Smooth muscle cell of the umbilical artery (primary cell): ENCODE measurements at places on chromosomes 1 and 21. TPM values are rescaled to one million over a fixed set of nuclear protein-coding genes. Genes with fewer than 3 reads are reported as not detected.

ATP6V1G3 gene
- not detected in 2 replicates for total RNA-seq

CPLANE2 gene
- total RNA-seq: 8.0 and 13.7 TPM in 2 replicates

PDZK1IP1 gene
- total RNA-seq: not detected in 2 replicates

LHX8 gene
- total RNA-seq: not detected in 2 replicates

LMOD1 gene
- total RNA-seq: 10.1 and 27.0 TPM in 2 replicates

CELA3B gene
- total RNA-seq: not detected in 2 replicates
